Thoracic aorta (tissue), 2 donors: ENCODE measurements at places on chromosomes 1 and 21. TPM values are rescaled to one million over a fixed set of nuclear protein-coding genes. Genes with fewer than 3 reads are reported as not detected.

TEX35 gene
- total RNA-seq = not detected

- no peak for DNase-seq
Observed at GRCh38 chr1:199113265-199113869, 474.5 kb downstream of the PTPRC start.

DNA sequence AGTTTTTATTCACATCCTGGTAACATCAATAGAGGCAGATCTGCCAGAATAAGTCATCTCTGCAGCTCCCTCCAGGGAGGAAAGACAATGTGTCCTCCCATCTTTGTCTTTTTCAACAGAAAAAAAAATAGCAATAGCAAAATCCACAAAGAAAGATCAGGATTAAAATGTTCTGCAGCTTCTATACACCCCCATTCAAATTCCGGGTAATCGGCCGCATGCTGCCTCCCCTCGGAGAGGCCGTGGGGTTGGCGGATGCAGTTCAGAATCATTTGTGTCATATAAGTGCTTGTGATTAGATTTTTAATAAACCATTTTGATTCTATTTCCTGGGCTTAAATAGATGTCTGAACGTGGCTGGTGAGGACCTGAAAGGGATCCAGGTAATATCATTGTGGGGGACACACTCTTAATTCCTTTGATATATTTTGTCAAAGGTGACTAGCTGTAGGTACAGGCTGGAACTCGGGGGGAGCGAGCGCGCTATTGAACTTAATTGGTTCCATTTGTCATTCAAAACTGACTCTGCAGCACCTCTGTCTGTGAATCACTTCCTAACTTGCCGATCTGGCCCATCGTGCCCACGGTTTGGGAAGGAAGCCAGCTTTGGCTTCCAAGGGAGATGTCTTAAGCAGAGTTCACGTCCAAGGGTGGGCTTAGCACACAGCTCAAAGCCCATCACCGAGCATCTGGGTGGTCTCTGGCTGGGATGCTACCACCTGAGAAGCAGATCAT is 85.6 kb upstream of the ARHGEF16 start:
- no peak for DNase-seq

DNA sequence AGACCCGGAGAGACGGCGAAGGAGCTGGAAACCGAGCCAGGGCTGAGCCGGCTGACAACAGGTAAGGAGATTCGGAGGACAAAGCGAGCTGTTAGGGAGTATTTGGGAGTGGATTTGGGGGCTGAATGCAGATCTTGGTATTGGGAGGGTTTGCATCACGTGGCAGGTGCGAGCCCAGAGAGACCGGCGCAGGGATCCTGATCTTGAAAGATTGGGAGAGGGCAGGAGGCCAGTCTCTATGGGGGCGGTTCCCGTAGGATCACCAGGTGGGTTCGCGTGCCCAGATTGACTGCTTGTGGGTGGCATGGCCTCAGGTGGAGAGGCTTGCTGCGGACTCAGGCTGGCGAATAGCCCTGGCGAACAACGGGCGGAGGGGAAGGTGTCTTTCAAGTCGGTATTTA is 204 bp downstream of the CIART start:
- no peak for DNase-seq

DNA sequence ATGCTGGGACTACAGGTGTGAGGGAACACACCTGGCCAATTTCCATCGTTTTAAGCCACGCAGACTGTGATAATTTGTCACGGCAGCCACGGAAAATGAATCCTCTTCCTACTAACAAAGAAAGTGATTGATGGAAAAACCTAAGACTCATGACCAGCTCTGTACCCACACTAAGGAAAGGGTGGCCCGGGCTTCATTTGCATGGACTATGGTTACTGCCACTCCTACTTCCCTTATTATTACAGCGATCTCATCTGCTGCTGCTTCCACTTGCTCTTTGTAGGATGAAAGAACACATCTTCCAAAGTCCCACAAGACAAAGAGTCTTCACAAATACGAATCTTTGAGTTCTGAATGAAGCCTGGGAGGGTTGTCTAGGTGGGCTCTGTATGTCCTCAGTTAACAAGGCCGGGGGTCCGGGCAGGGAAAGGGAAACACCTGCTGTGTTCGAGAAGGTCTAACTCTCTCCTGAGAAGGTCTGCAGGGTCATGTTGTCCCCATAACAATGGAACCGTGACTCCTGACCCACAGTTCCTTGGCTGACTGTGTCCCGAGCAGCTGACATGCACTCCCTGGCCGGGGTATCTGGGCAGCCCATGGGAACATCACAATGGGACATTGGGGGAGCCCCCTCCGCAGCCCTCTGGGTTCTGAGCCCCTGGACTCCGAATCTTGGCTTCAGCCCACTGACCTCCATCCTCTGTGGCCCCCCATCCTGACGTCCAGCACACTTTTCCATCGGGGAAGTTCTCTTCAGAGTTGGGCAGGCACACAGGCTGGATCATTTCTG is 13.3 kb upstream of the TFF1 start:
- DNase-seq = no peak

GRCh38 chr1:116853680-116854402 is 55.9 kb upstream of the PTGFRN start:
- DNase-seq = no peak

- no peak for DNase-seq
Observed at GRCh38 chr1:65820983-65821382, 28.3 kb downstream of the PDE4B start.

TRIM67 gene
- not detected for total RNA-seq

S100B gene
- 4.7 TPM for total RNA-seq

- no peak for DNase-seq
Observed at GRCh38 chr21:29671728-29672127, 268.1 kb downstream of the GRIK1 start.

- DNase-seq = no peak
Observed at GRCh38 chr1:96804648-96805047, 83.1 kb downstream of the PTBP2 start.

- no peak for DNase-seq
Observed at GRCh38 chr1:72777918-72778317, 495.6 kb upstream of the NEGR1 start.

DNA sequence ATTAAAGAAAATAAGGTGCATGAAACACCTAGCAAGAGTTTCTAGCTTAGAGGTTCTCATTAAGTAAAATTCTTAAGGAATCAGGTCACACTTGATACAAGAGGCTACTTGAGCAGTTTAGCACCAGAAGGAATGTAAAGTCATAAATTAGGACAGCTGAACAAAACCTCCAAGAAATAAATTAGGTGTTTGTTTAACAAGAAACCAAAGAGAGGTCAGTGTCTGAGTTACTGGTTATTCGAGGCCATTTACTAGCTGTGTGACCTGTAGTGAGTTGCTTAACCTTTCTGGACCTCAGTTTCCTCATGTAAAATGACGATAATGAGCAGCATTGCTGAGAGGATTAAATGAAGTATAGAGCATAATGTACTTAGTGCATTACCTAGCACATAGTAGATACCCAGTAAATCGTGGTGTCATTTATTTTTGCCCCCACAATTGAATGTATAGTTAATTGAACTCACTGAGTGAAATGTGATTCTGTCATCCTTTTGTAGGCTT is 908 bp upstream of the ELK4 start:
- DNase-seq = no peak

DNA sequence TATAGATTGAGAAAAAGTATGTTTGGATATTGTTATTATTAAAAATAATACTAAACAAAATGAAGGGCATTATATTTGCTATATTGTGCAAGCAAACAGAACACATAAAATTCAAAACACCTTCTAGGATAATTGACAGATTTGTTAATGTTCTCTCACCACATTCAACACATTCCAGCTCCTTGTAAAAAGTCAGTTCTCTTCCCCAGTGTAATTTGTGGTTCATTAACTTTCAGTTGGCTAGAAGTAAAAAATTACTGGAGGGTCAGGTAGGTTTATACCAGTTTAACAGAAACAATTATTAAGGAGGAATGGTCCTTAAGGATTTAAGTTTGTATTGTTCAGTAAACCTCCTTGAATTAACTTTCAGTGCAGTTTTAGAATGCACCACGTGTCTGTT is 1235.3 kb upstream of the ADGRL2 start:
- DNase-seq = no peak

PLD5 gene
- 12.2 TPM for total RNA-seq

GRCh38 chr1:79708646-79709265 is 702.2 kb upstream of the ADGRL4 start:
- no peak for DNase-seq

DNA sequence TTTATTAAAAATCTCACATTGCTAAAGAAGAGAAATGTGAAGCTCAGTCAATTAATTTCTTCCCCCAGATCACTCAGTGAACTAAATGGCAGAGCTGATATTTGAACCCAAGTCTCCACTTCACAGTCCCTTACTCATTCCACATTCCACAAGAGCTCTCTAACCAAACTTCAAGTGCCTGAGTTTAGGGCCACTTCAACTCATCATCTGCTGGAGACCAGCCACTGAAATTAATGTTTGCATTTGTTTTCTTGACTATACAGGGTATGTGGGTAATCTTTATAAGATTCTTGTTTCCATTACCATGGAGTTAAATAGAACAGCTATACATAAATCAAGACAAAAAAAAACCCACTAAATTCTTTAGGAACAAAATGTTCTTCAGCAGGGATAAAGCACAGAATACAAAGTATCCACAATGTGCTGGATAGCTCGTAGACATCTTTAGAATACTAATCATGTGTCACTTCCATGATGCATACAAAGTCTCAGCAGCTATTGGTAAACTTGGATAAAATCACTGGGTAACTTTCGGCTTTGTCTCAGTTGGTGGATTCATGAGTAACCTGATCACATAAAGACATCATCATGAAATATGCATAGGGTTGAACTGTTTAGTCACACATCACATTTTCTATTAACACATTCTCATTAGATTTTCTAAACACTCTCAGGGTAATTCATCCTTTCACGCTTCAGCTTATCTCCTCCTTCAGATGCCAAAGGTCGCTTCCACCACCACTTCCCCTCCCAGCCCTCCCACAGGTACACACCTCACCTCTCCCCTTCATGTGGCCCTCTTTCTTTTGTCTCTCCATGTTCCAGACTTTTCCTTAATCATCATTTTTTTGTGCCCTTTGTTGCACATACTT is 89.8 kb downstream of the LRRC53 start:
- no peak for DNase-seq

- no peak for DNase-seq
Observed at GRCh38 chr1:224533517-224533916, 82.6 kb upstream of the CNIH3 start.

DNA sequence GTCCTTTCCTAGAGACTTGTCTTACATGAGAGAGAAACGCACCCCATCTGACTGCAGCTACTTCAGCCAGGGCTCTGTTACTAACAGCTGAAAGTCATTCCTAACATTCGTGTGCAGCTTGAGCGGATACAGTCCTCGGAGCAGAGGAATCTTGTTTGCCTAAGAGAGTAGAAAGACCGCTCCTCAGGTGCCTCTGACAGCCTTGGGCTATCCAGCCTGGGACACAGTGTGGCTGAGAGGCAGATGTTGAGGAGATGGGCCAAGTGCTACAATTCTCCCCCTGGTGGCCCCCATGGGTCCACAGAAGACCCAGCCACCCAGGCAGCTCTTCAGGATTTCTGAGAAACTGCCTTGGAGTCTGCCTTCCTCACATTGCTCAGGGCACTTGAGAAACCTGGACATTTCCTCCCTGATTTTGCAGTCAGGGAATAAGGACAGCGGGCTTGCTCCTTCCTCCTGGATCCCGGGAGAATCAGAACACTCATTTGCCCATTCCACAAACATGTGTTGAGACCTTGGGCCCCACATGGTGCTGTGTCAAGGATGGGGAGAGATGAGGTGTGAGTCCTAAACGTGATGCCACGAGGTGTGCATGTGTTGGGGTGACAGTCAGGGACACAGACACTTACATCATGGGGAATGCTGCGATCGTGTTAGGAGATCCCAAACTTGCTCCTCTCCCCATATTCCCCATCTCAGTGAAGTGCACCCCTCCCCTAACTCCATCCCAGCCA is 13.1 kb downstream of the TRIM62 start:
- DNase-seq = no peak

DNA sequence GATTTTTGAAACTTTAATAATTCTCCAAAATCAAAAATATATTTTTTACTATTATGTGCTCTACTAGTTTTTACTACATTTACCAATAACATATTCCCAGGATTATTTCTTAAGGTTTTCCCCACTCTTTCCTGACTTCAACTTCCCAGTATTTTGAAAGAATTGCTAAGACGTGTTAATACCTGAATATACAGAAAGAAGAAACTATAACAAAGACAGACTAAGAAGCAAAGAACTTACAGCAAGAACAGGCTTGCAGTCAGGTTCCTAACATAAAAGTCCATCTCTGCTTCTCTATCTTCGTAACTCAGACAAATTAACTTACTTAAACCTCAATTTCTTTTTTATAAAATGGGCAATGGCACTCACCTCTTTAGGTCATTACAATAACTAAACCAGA is 63.2 kb downstream of the SRSF11 start:
- no peak for DNase-seq

- no peak for DNase-seq
Observed at GRCh38 chr21:45254460-45254930, 33.2 kb downstream of the POFUT2 start.

ARPC5 gene
- total RNA-seq = 108 TPM

ZNF683 gene
- total RNA-seq = not detected

GRCh38 chr21:14452031-14452726 is 69.2 kb upstream of the HSPA13 start:
- DNase-seq = no peak

DNA sequence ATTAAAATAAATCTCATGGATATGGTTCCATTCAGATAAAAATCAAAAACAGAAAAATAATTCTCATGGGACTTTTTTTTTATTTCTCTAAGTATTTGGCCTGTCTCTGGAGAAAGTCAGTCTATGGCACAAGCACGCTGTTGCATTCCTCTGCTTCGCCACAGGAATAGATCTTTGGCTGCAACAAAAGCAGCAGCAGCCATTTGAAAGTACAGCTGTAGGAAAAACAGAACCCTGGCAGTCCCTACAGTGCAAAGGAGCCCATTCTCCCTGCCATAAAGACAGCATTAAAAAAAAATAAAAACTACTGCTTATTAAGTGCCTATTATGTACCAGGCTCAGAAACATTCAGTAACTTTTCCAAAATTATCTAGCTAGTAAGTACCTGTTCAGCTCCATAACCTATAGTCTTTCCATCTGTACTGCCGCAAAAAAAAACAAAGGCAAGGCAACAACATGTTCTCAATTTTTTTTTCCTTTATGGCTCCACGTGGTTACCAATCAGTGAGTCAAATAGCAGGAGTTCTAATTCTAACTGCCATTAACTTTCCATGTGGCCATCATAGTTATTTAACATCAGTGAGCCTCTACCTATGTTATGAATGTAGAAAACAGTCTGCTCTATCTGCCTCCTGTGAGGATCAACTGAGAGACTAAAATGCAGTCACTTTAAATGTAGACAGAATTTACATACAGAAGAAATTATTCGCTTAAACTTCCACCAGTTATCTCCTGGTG is 22.7 kb downstream of the SLC35D1 start:
- no peak for DNase-seq

DNA sequence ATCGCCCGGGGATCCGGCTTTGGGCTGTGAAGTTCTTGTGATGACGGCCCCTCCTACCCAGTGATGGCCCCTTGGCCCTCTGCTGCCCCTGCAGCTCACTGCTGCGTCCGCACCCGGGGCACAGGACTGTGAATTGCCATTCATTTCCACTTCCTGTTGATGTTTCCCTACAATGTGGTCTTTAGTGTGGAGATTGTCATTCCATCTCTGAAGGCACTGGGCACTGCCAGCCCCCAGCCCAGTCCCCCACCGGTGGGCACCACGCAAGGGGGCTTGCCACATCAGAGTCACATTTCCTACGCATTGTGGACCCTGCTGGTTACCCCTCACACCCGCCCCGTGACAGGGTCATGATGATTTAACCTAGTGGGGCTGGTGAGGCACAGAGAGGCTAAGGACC is 2.5 kb upstream of the MX2 start:
- no peak for DNase-seq

GRCh38 chr1:162349635-162350330 is 26.9 kb downstream of the SPATA46 start:
- no peak for DNase-seq
